ENCODE measurements at places on chromosomes 7 and 10.

DNA sequence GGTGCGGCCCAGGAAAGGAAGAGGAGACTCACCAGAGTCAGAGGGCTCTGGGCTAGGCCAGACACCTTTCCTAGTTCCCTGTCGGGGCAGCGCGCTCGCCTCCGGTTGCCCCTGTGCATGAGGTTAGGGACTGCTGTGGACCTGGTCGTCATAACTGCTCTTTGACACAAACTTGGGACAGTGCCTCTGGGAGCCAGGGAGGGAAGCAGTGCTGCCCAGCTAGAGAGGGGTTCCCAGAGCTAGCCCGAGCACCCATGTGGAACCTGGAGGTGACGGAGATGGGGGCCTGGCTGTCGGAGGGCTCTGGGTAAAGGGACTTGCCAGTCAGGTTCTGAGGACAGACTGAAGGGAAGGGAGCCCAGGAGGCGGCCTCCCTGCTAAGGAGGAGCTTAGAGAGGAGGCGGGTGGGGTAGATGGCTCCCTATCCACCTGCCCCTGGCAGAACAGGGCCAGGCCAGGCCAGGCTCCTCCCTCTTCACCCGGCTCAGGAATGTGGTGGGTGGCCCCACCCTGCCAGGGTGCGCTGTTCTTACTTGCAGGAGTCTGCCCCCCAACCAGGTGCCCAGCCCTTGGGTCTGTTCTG, 29.7 kb downstream of the AGAP3 start:
- DNase-seq = no peak

GRCh38 chr10:99280472-99280871, 44.8 kb upstream of the HPSE2 start:
- DNase-seq = no peak

- peak; percentile 3 for DNase-seq
Observed at GRCh38 chr7:24508316-24508715, 64.9 kb upstream of the PALS2 start.

- no peak for DNase-seq
Observed at GRCh38 chr10:74867351-74867750, 41.0 kb downstream of the KAT6B start.

DNA sequence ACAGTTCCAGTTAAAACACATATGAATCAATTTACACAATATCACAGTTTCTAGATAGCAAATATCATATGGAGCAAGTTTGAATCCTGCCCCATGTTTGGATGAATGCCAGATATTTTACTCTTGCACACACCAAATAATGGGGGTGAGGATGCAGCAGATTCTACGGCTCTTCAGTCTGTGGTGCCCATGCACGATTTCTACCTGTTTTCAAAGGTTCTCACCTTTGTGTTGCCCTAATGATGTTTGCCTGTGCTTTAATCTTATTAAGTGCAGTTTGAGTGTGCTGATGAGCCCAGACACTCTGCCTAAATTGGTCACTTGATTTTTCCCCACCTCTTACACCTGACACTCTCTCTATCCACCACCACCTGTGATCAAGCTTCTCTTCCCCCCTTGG, 119.6 kb downstream of the NPY start:
- no peak for DNase-seq

GRCh38 chr7:148824864-148825263, 59.2 kb downstream of the EZH2 start:
- DNase-seq = no peak

GRCh38 chr7:30646154-30646553, 36.1 kb downstream of the CRHR2 start:
- no peak for DNase-seq

GRCh38 chr7:139125657-139126056, 16.1 kb upstream of the ZC3HAV1 start:
- DNase-seq = no peak
